GM10248 (cell line): ENCODE measurements at places on chromosomes 11 and 22.

- DNase-seq = no peak
These were observed 307.2 kb upstream of the MPPED2 start for GRCh38 chr11:30893318-30893717.

GRCh38 chr22:34904486-34904885 lies 161.5 kb upstream of the ISX start:
- no peak for DNase-seq

- DNase-seq = no peak
These were observed 43.0 kb upstream of the KLHL35 start for GRCh38 chr11:75475767-75476650.

DNA sequence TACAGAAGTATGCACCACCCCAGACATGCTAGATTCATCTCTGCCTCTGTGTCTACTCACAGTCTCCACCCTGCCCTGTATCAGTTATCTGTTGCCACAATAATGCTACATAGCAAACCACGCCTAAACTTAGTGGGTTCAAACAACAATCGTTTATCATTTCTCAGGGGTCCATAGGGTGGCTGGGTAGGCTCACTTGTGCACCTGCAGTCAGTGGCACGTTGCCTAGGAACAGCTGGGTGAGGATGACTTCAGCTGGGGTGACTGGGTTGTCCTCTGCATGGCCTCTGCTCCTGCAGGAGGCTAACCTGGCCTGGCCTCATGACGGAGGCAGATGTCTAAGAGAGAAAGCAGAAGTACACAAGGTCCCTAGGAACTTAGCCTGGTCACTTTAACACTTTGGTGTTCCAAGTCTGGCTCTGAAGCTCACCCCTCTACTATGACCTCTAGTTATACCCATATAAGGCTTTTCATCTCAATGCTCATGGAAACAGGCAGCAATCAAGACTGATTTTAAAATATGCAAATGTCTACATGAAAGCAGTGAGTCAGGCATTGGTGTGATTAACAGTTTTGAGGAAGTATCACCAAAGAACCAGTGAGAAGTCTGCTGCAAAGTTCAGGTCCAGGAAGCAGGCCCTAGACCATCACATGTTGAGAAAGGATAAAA lies 10.7 kb downstream of the OLFML1 start:
- peak; percentile 58 for DNase-seq

GRCh38 chr11:113693030-113693429 lies 13.1 kb downstream of the TMPRSS5 start:
- no peak for DNase-seq

GRCh38 chr11:31656051-31656450 lies 146.5 kb downstream of the ELP4 start:
- no peak for DNase-seq

GRCh38 chr11:67483831-67484665 lies 1.2 kb downstream of the AIP start:
- no peak for DNase-seq

DNA sequence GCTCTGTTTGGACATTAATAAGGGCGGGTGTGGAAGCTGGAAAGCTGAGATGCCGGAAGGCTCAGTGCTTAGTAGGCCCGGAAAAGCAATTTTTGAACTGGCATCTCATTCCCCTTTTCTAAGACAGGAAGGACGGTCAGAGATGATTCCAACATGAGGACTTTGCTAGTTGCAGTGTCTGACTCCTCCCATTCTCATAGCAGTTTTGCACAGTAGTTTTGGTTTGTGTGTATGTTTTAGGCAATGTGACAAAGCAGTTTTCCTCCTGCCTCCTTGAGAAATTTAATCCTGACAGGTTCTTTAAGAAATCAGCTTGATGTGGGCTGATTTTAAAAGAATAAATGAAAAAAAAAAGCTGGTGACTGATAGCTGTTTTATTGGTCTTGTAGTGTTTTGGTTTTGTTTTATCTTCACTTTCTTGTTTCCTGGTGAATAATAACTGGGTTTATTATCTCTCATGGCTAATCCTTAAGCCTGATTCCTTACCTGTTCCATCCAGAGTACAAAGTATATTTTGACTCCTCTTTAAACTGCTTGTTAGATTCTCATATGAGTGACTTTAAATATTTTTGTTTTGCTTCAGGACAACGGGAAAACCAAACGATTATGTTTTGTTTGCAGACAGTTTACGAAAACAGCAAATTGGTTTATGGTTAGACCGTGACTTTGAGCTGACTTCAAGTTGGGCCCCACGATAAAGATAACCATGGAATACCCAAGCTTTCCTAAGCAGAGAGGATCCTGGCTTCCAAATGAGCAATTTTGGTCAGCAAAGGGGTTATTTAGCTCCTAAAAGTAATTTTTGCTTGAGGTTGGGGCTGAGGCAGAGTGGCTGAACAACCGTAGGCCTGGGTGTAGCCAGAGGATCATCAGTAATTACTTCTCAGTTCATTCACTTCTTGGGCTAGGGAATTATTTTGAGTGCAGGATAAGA lies 3.4 kb downstream of the PTPRJ start:
- DNase-seq = no peak

DNA sequence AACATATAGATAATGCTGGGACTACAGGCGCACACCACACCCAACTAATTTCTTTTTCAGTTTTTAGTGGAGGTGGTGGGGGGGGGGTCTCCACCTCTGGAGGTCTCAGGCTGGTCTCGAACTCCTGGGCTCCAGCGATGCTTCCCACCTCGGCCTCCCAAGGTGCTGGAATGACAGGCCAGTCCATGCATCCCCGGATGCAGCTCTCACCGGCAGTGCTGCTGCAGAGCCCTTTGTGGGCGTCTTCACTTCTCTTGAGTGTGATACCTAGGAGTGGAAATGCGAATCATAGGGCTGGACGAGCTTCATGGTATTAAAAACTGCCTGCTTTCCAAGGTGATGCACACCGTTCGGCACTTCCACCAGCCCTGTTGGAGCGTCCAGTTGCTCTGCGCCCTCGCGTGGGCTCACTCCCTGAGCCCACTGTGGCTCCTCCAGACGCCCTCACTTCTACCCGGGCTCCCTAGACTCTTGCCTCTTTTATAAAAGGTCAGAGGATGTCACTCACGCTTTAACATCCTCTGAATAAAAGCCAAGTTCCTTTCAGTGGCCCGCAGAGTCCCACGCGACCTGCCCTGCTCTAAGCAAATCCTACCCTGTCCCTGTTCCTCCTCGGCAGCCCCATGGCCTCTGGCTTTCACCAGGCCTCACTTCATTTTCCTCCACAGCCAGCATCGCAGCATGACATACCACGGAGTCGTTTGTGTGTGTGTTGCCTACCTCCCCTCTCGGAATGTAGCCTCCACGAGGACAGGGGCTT lies 837 bp upstream of the BID start:
- no peak for DNase-seq

GRCh38 chr11:130451231-130452019 lies 3.0 kb downstream of the ADAMTS15 start:
- DNase-seq = no peak

DNA sequence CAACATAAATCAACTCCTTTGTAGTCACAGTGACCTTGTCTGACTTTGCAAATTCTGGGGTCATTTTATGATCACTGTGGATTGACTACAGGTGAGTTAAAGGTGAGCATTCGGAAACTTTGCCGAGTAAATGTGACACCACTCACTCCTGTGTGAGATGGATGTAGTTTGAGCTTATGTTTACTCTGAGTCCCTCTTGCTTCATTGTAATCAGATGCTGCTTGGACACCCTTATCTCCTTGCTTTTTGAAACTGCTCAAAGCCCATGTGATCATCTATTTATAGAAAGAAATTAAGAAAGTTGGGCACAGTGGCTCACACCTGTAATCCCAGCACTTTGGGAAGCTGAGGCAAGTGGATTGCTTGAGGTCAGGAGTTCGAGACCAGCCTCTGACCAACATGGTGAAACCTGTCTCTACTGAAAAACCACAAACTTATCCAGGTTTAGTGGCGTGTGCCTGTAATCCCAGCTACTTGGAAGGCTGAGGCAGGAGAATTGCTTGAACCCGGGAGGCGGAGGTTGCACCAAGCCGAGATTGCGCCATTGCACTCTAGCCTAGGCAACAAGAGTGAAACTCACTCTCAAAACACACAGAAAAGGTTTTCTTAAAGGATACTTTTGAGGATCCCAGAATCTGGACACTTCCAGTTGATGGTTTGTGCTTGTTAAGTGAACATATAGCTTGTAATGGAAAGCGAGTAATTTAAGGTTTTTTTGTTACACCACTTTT lies 7.2 kb downstream of the FAM118A start:
- no peak for DNase-seq

- no peak for DNase-seq
These were observed 814.8 kb downstream of the BRD1 start for GRCh38 chr22:49012712-49013395.

DNA sequence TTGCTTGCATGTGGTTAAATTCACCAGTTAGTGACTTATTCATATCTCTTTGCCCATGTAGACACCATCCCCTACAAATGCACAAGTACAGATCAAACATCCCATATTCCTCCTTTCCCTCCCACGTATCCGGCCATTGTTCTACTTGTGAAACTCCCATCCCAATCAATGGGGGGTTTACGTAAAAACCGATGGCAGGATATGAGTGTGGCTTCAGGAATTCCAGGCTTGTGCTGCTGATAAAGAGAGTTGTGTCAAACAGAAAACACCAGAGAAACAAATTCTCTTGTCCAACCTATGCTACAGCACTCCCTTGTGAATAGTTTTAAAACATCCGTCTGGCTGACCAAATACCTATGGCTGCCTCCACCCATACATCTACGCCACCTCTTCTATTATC lies 15.5 kb downstream of the FLI1 start:
- no peak for DNase-seq
